IPS-NIHi11 (cell line): ENCODE measurements at places on chromosomes 1 and 21.

DNA sequence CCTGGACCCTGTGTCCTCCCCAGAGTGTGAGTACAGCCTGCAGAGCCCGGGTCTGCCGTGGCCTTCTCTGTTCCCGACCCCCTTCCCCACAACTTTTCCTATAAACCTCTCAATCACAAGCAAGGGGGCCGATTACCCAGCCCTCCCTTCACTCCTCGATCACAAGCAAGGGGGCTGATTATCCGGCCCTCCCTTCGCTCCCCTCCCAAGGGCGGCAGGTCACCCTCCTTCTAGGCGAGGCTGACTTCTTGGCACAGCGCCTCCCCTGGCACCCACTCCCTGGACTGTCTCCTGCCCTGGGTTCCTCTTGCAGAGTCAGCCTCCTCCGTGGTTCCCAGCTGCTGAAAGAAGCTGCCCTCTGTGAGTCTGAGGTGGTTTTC lies 12.3 kb upstream of the LDLRAP1 start:
- DNase-seq, result no peak

DNA sequence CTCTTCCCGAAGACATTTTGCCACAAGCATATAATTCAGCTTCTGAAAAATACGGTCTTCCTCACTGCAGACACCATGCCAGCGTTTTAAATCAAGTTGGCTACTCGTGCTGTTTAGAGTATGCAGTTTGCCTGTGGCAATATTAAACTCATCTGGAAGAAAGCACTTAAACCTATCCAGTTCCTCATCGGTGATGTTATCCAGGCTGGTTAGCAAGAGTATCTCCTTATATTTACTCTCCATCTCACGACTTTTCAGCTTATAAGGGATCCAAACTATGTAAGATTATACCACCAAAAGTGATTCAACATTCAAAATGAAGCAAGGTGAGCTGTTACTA lies 9.7 kb upstream of the IFI16 start:
- no peak for DNase-seq

- no peak for DNase-seq
Observed at GRCh38 chr1:65021795-65022194, 55.4 kb upstream of the JAK1 start.

DNA sequence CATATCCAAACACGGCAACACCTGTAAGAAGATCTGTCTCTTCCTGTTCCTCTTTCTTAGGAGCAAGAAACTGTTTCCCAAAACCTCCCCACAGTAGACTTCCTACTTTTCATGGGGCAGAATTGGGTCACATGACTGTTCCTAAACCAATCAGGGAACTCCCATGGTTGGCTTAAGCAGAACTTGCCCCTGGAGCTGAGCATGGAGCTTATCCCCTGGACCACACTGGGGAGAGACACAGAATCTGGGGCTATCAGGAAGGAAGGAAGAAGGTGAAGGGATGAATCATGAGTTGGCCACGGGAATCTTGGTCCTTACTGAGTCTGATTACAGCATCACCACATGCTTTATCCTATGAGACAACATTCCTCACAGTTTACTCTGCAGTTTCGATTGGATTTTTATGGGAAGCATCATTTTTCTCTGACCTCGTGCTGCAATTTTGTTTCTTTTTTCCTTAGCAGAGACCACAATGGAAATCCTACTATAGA lies 81.8 kb downstream of the CDC7 start:
- DNase-seq, result no peak

DNA sequence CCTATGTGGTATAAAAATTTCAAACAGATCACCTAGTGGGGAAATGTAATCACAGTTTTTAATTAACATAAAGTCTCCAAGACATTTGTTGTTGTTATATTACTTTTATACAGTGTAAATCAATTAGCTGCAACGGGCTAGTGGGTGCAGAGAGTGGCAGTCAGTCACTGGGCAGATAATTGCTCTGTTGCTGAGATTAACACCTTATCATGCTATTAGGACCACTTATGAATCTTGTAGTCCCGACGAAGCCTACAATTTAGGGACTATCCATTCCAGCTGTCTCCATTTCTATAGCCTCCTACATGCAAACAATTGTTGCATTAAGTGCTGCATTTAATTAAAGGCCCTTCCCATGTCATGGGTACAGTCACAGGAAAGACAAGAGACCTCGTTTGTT lies 158.9 kb upstream of the PROX1 start:
- no peak for DNase-seq

DNA sequence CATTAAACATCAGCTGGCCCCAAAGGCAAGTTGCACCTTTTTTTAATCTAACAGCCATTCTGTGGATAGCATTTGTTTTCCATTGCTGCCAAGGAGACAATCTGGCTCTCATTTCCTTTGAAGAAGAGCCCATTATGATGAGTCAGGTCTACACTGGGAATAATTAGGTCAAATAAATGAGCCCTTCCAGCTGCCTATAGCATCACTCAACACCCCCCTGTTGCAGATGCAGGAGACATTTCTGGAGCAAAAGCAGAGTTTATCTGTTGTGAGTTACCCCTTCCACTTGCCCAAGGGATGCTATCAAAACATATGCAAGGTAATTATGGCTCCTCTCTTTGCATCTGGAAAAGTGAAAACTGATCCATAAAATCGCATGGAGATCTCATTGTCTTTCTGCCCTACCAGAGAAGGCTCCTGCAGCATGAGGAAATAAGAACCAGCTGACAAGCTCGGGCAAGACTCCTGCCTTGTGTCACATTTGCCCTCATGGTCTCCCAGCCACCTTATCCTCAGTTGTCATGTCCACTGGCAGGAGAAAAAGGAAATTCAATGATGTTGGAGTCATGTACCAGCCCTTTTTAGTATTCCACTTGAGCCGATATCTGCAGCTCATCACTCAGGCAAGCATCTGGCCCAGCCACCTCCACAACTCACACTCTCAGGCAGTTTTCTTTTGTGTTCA lies 135.9 kb downstream of the SLC30A10 start:
- DNase-seq, result no peak

DNA sequence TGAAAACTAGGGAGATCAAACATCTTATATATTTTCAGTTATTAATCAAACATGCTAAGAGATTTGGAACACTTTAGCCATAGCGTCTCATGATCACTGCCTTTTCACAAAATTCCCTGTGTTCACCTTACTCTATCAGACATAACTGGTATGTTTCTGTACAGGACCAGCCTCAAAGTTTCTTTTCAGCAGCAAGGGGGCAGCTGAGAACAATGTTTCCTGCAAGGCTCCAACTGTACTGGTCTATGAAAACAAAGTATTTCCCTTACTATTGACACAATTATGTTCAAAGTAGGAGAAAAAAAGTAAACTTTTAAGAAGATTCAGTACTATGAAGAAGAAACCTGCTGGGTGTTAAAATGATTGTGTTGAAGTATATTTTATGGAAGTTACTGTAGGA lies 98.5 kb downstream of the ATF6 start:
- no peak for DNase-seq

DNA sequence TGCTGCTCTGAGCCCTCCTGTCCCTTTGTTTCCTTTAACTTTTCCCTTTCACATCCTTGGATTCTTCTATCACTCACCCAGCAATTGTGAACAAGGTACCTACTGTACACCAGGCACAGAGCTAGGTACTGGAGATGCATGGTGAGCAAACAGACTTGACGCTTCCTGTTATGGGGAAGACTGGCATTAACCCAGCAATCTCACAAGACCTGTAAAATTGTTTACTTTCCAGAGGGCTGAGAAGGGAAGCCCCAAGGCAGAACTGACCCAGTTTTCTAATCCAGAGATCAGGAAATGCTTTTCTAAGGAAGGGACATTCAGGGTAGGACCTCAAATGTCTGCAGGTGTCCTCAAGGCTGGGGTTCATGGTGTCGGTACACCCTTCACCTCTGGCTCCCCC lies 171.6 kb upstream of the KAZN start:
- no peak for DNase-seq

DNA sequence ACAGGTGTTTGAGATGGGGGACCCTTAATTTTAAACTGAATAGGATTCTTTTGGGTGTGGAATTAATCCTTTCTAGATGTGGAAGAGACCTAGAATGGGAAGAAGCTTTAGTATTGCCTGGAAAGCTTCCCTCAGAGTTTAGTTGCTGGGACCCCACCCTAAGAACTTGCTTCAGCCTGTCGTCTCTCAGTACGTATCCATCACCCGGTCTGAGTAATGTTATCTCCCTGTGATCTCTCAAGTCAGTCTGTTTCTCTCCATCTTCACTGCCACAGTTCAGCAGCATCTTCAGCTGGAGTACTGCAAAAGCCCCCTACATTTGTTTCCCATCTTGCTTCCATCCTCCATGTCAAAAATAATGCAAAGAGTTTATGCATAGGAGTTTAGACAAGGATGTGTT lies 28.9 kb downstream of the CNST start:
- no peak for DNase-seq

DNA sequence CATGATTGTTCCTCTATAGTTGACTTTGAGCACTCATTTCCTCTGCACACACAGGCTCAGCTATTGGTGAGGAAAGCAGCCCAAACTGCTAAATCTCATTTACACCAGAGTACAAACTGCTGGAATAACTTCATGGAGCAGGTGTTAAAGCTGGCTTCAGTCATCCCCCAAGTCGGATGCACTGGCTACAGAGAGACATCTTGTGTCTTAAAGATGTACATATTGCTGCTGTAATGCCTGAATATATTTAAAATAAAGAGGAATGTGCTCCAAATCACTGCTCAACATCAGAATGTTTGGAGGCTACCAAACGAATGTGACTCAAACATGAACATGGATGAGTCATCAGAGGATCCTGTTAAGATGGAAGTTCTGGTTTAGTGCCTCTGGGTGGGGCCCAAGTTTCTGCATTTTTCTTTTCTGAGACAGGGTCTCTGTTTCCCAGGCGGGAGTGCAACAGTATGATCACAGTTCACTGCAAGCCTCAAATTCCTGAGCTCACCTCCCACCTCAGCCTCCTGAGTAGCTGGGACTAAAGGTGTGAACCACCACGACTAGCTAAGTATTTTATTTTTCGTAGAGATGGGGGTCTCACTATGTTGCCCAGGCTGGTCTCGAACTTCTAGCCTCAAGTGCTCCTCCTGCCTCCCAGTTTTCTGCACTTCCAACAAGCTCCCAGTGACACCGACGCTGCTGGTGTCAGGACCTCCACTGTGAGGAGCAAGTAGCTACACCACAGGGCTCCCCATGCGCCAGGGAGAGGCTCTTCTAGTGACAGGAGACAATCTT lies 79.0 kb upstream of the KRTAP19-8 start:
- DNase-seq, result no peak

DNA sequence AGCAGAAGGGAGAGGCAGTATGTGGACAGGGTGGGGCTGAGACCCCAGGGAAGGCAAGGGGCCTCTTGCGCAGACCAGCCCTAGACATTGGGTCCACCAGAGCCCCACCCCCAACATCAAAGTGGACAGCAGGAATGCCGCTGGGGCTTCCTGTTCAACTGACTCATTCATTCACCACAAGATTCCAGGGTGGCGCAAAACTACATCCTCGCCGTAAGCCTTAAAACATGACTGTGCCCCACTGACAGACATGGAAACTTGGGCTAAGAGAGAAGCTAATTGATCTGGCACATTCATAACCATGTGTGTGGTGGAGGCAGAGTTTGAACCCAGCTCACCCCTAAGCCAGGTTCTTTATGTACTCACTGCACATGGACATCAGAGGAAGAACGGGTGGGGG lies 14.0 kb downstream of the COL16A1 start:
- DNase-seq, result no peak

- DNase-seq, result no peak
Observed at GRCh38 chr1:84833194-84833593, 59.8 kb downstream of the LPAR3 start.

DNA sequence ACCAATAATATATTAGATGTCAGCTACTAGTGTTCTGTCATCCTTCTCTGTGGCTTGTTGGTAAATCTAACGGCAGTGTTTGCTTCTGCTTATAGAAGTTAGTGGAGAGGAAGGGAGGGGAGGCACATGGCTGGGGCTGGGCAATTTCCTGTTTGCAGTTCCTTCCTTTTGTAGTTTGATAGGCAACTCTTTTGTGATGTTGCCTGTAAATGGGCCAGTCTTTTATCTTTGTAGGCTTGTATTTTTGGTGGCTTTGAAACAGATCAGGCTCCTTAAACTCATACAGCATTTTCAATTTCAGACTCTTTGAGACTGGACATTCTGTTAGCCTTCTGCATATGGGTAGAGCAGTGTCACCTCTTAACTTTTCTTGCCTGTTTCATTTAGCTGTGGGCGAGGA lies 48.1 kb downstream of the CDC14A start:
- no peak for DNase-seq

DNA sequence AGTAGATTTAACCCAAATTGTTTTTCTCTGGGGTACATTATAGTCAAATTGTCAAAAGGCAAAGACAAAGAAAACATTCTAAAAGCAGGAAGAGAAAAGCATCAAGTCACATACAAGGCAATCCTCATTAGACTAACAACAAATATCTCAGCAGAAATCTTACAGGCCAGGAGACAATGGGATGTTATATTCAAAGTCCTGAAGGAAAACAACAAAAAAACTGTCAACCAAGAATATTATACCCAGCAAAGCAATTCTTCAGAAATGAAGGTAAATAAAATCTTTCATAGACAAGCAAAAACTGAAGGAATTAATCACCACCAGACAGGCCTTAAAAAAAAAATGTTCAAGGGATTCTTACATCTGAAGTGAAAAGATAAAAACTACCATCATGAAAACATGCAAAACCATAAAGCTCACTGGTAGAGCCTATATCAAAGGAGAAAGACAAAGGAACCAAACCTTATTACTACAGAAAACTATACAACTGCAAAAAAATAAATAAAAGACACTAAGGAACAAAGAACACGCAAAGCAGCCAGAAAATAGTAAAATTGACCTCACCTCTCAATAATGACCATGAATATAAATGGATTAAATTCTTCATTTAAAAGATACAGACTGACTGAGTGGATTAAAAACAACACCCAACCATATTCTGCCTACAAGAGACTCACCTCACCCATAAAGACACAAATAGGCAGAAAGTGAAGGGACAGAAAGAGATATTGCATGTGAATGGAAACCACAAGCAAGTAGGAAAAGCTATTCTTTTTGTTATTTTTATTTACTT lies 113.8 kb upstream of the ZC3H11B start:
- no peak for DNase-seq

DNA sequence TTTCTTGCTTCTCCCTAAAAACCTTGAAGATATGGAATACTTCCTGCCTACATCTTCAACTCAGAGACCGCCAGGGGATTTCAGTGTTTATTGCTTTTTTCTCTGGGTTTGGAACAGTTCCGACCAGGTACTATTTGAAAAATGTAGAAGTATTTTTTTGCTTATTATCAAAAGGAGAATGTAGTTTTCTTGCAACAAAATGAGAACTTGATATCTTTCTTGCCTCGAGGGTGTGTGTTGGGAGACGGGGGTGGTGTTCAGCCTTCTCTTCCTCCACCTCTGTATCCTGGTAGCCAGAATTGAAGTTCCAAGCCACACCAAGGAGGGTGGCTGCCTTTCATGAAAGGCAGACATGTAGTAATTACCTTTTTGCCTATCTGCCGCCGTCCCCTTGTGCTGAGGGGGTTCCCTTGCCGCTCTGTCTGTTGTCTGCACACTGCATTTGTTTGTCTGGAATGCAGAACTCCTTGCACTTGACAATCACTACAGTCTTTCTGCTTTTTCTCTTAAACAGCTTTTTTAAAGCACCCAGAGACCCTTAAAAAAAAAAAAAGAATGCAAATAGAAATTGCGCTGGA lies 212.1 kb downstream of the PBX1 start:
- DNase-seq, result no peak
